Liver (tissue), 10 donors: ENCODE measurements at places on chromosomes 4 and X.

GRCh38 chrX:139446832-139447231 lies 83.7 kb upstream of the F9 start:
- no peak for DNase-seq

DNA sequence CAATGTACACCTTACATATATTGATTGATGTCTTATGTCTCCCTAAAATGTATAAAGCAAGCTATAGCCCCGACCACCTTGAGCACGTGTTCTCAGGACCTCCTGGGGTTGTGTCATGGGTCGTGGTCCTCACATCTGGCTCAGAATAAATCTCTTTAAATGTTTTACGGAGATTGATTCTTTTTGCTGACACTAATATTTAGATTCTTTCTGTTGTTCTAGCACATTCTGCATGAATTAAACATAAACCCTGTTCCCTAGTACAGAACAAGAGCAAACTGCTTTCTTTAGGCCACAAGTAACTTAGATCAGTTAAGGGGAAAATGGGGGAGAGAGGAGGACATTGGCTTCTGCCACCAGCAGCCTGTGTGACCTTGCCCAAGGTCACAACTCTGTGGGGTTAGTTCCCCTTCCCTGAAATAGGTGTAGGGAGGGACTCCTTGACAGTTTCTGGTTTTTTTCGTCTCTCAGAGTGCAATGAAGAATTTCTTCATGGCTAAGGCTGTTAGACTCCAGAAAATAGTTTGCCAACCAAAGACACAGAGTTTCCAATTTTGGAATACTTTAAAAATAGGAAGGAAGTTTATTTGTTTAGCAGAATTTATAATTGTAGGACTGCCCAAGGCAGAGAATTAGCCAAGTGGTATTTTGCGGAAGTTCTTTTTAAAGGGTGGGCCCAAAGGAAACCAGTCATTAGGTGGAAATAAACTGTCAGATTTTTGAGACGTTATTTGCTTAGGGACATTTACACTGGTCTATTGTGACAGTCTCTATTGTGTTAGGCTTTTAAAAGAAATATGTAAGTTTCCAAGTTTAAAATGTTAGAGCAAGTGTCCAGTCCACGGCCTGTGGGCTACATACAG lies 29.4 kb downstream of the PTTG2 start:
- DNase-seq: no peak

DNA sequence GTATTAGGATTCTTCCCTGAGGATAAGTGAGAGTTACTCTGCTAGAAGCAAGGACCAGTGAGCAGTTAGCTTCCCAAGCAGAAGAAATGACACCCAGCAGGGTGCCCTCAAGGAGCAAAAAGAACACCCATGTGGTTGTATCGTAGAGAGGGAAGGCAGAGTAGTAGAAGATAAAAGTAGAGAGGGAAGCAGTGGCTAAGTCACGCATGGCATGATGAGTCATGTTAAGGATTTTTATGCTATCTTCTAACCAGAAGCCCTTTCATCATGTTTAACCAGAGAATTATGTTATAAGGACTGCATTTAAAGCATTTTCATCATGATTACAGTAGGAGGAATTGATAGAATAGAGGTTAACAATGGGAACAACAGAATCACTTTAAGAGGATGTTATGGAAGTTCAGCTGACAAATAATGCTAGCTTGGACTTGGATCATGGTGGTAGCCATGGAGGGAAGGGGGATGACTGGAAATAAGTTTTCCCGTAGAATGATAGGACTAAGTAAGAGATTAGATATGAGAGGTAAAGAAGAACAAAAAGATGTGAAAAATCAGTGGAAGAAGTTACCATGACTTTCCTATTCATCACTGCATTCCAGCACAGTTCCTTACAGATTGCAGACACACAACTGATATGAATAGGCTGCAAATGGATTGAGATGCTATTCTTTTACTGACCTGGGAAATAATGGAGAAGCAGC lies 383.5 kb upstream of the INTU start:
- DNase-seq: no peak

DNA sequence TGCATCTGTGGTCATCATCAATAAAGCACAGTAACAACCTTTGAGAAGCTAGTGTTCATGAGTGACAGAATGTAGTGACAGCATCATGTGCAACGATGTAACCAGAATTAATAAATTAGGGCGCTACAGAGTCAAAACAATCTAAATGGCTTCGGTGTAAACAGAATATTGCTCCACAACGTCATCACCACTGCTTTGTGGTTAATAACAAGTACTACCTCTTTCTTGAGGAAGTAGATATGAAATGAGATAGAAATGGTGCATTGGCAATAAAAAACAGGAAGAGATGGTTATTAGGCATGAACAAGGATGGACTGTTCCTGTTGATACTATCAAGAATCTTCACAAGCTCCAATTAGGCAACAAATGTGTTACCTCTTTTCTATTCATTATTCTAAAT lies 8.7 kb upstream of the PDHA2 start:
- DNase-seq: no peak

GRCh38 chrX:65035446-65035770 lies 59.2 kb upstream of the ZC4H2 start:
- no peak for DNase-seq

- DNase-seq: no peak
Measured at GRCh38 chrX:10769195-10769594, 148.8 kb upstream of the MID1 start.

DNA sequence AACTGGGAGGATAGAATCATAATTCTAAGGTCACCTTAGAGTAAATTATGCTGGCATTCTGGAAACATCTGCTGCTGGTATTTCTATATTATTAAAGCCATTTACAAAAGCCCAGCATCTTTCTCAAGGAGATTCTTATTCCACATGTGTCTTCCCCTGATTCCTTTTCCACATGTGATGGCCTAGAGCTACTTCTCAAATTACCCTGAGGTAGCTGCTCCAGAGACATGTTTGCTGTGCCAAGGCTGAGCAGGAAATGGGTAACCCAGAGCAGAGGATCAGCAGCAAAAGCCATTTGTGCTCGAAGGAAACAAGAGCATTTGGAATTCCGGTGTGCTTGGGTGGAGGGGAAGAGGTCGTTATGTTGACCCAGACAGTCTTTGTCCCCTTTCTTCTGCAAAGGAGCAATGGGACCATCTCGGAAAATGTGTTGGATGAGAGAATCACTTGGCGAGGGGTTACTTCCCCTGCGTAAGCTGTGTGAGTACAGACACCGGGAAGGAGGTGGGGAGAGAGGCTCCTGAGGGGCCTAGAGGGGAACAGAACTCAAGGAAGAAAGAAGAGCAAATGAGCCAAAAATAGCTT lies 24.6 kb downstream of the TSC22D3 start:
- DNase-seq: no peak

- no peak for DNase-seq
Measured at GRCh38 chr4:184689681-184690080, 40.1 kb downstream of the PRIMPOL start.

DNA sequence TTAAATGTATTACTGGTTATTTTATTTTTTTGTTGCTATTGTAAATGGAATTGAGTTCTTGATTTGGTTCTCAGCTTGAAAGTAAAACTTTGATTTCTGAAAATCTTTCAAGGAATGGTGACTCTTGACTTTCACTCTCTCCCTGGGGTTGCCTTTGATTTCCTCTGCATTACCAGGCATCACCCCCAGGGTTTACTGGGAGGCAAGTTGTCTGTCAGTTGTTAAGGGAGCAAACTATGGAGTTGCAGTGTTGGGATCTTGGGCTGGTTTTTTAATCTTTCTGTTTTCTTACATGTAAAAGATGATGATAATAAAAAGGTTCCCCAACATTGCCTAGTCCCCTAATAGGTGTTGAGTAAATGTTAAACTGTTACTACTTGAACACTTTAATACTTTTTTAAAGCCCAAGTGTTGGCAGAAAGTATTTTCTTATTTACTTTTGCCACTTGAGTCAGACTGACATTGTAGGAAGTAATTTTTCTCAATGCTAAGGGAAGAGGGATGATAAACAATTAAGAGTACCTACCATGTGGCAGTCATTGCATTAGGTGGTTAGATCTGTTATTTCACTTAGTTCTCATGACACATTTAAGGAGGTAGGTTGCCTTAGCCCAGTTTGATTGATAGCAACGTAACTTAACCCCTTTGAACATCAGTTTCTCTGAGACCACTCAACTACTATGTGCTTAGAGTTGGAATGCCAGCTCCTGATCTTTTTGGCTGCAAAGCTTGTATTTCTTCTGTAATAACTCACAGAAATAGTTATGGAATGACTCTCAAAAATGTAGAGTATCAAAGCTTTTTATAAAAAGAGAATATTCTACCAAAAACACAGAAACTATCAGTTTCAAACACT lies 67.1 kb downstream of the DCLK2 start:
- DNase-seq: no peak

GRCh38 chrX:13256603-13257002 lies 63.2 kb downstream of the ATXN3L start:
- DNase-seq: no peak

DNA sequence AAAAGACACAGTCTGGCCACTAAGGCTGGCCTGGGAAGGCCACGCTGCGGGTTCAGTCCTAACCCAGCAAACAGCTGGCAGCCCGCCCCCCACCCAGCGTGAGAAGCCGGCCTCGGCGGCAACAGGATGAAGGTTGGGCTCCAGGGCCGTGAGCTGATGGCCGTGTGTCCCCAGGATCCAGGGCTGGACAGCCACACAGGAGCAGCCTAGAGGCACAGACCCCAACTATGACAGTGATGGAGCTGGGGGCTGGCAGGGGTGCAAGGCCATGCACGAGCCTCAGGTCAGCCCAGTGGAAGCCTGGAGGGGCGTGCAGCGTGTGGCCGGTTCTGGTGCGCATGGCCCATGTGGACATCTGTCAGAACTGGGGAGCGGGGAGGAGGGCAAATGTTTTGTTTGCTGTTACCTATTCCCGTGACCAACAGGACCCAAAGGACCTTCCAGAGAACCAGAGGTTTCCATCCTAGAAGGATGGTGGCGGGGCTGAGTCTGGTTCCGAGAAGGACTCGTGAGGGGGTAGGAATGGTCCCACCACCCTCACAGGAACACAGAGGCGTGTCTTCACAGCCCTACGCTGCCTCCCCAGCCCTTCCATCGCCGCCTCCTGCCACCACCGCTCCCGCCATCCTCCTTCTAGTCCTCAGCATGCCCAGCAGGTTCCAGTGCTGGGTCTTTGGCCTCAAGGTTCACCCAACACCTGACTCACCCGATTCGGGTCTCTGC lies 46.5 kb downstream of the ZFYVE28 start:
- no peak for DNase-seq

DNA sequence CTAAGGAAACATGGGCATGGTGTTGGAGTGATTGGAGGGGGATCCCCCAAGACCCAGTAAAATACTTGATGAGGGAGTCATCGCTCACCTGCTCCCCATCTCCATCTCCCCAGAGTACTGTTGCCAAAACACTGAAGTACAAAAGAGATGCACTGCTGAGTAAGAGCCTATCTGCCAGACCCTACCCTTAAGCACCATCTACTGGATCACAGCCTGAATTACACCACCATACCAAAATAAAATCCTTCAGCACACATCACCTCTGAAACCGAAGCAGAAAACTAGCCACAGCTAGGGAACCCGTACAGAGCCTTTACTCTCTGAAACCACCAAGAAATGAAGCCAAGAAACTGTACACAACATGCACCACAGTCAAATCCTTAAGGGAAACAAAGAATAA lies 466.3 kb upstream of the ACTRT1 start:
- no peak for DNase-seq

DNA sequence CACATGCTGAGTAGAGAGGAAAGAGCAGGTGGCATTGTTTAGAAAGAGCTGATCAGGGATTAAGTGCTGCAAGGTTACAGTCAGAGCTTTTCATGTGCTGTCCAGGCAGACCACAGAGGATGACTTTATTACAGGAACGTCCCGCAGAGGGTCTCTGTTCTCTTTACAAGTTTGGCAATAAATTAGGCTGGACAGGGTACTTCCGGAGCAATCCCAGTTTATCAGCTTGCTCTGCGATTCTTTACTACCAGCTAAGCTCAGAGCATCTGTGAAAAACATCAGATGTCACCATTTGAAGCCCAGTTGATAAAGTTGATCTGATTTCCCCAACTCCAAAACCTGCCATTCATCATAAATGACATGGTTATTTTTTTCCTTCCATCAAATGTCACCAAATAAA lies 633.1 kb downstream of the NLGN4X start:
- DNase-seq: no peak

- DNase-seq: no peak
Measured at GRCh38 chr4:121100093-121100775, 27.9 kb upstream of the NDNF start.

- DNase-seq: no peak
Measured at GRCh38 chr4:176303938-176304337, 15.8 kb upstream of the SPCS3 start.

DNA sequence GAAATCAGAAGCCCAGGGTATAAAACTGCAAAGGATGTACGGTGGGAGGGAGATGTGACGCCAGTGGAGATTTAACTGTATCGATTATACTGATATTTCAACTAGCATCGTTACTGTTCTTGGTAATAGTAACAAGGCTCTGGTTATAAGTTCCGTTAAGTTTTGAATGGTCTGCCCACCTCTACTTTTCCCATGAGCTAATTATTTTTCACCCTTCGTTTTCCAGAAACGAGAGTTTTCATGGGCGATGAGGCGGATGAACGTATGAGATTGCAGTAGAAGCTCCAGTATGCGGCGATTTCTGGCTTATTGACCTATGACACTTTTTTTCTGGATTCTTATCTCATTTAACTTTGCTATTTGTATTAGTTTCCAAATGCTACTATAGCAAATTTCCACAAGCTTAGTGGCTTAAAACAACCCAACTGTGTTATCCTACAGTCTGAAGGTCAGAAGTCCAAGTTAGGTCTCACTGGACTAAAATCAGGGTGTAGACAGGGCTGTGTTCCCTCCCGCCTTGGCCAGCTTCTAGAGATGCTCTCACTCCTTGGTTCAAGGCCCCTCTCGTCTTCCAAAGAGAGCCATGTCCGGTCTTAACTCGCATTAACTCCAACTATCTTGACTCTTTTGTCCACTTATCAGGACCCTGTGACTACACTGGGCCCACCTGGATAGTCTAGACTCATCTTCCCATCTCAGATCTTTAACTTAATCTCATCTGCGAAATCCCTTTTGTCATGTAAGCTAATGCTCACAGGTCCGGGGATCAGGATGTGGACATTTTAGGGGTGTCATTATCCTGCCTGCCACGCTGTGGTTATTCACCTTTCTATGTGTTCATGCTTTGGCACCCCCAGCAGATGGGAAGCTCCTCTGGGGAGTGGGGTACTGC lies 122.5 kb downstream of the IRF2 start:
- no peak for DNase-seq

- no peak for DNase-seq
Measured at GRCh38 chr4:76002176-76002575, 5.1 kb downstream of the CXCL9 start.

DNA sequence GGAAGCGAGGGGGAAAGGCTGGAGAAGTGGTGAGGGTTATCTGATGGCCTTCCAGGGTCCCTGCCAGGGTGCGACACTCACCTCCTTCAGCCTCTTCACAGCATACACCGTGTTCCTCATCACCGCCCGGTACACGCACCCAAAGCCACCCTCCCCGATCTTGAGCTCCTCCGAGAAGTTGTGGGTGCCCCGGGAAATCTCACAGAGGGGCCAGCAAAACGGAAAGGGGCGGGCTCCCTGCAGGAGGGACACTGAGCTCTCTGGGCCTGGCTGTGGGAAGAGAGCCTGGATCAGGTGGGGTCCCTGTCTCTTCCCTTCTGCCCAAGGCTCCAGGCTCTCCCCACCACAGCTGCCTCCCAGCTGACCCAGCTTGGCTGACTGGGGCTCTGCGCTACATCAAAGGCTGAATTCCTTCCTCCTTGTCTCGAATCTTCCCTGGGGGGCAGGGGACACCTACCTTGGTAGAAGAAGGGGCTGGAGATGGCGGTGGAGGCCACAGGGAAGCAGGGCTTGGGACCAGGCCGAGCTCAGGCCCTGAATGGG lies 1.1 kb downstream of the IRAK1 start:
- DNase-seq: no peak

GRCh38 chrX:2965965-2966364 lies 36.8 kb upstream of the ARSD start:
- no peak for DNase-seq

- no peak for DNase-seq
Measured at GRCh38 chr4:153929675-153930074, 140.8 kb upstream of the SFRP2 start.
